ENCODE measurements at places on chromosomes 7 and 10.

DNA sequence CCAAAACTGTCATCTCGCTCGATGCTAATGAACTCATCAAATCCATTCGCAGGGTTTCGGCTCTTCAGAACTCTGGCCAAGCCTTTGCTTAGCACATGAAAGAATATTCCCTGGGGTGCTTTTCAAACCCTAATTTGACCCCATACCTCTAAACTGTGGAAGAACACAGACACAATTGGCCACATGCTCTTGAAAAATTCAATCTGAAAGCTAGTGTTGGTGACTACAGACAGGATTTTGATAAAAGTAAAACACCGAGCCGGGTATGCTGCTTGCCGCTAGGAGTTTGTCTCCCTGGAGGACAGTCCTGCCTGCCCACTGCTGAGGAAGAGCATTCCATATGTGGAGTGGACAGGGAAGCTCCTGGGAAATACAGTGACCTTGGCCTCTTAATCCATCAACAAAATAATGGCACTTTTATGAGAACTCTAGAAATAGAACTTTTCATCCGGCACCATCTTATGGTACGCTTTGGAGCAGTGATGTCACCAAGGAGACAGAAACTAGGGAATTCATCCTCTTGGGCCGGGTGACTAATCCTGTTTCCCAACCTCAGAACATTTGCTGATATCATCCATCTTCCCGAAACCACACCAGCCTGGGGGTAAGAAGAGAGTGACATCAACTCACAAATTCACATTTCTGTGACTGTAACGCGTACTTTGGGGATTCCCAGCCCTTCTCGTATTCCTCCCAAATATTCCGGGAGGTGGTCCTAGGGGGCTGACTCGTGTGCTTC, 34.2 kb downstream of the MTURN start:
- no peak overlapping the region for H3K27ac ChIP-seq
- no peak overlapping the region for H3K4me3 ChIP-seq
- no peaks in the 10 kb centered on the region for H3K36me3 ChIP-seq
- no peak for DNase-seq
- H3K27me3 ChIP-seq = no peaks in the 10 kb centered on the region

GRCh38 chr7:100602889-100603725, 944 bp downstream of the PCOLCE start:
- H3K27ac ChIP-seq = peak overlapping the region; percentile 92
- no peaks in the 10 kb centered on the region for H3K27me3 ChIP-seq
- H3K4me3 ChIP-seq = peak overlapping the region; percentile 96
- H3K36me3 ChIP-seq = no peaks in the 10 kb centered on the region
- H3K4me1 ChIP-seq = peaks cover 31% of the 10 kb centered on the region

DNA sequence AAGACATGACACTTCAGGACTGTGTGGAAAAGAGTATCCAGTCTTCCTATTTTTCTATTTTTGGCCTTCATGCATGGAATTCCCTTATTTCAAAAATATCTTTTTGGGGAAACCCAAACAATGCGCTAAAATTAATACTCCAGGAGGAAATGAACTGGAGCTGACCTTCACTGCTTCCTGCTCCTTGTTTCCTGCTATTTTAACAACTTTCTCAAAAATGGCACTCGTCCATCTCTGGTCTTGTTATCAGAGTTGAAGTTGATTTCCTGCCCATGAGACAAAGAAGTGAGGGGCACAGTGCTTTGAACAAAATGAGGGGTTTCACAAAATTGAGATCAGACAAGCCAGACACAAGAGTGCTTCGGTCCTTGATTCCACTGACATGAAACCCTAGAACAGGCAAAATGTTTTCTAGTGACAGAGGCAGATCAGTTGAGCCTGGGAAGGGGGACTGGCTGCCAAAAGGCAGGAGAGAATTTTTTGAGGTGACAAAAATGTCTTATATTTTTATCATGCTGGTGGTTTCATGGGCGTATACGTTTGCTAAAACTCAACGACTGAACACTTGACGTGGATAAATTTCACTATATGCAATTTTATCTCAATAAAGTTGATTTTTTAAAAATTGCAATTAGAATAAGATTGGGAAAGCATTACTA, 193.2 kb downstream of the CREB5 start:
- no peaks in the 10 kb centered on the region for H3K4me1 ChIP-seq
- H3K27me3 ChIP-seq = no peaks in the 10 kb centered on the region
- no peak for DNase-seq
- no peak overlapping the region for H3K4me3 ChIP-seq

DNA sequence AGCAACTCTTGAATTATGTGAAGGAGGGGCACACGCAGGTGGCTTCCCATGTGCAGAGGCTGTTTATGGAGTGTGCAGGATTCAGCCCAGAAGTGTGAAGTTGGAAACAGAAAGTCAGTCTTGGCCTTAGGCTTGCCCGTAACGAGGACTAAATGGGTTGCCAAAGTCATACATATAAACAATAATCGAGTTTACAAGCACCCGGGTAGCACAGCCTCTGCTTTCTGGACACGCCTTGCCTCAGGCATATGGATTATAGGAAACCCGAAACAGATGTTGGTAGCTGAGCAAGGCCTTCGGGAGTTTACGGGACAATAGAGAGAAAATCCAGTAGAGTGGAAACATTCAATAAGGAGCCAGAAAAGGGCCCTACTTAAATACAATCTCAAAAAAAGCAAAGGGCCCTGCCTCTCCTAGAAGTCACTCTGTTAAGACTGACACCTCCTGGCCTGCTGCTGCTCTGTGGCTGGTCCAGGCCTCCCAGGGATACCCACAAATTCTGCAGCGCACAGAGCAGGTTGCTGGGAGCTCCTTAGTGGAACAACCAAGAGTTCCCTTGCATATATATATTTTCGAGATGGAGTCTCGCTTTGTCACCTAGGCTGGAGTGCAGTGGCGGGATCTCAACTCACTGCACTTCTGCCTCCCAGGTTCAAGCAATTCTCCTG, 48.5 kb downstream of the SMKR1 start:
- H3K27me3 ChIP-seq = no peaks in the 10 kb centered on the region
- H3K4me1 ChIP-seq = no peaks in the 10 kb centered on the region
- DNase-seq = no peak
- H3K36me3 ChIP-seq = no peaks in the 10 kb centered on the region
- no peak overlapping the region for H3K4me3 ChIP-seq
- H3K27ac ChIP-seq = no peak overlapping the region

DNA sequence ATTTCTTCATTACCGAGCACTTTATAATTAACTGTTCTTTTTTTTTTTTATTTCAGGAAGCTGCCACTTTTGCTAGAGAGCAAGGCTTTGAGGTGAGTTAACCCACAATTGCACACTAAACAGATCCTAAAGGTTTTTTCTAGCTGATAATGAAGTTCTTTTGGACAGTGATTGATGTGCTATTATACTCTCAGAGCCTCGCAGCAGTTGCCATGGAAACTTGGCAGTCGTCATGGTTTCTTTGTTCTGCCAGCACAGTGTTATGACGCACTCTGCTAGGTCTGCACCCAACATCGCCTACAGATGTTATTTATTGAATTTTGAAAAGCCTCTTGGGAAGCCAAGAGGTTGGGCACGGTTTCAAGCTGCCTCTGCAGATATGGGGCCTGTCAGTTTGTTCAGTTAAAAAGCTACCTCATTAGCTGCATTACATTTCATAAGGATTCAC, 237.2 kb upstream of the KAT6B start:
- H3K4me3 ChIP-seq = no peak overlapping the region
- H3K36me3 ChIP-seq = no peaks in the 10 kb centered on the region
- peak overlapping the region; percentile 34 for H3K27ac ChIP-seq
- peak; percentile 76 for DNase-seq
- H3K27me3 ChIP-seq = no peaks in the 10 kb centered on the region

GRCh38 chr7:20113427-20114027, 103.7 kb downstream of the MACC1 start:
- H3K36me3 ChIP-seq = no peaks in the 10 kb centered on the region
- H3K4me3 ChIP-seq = no peak overlapping the region
- H3K27ac ChIP-seq = no peak overlapping the region
- DNase-seq = no peak

DNA sequence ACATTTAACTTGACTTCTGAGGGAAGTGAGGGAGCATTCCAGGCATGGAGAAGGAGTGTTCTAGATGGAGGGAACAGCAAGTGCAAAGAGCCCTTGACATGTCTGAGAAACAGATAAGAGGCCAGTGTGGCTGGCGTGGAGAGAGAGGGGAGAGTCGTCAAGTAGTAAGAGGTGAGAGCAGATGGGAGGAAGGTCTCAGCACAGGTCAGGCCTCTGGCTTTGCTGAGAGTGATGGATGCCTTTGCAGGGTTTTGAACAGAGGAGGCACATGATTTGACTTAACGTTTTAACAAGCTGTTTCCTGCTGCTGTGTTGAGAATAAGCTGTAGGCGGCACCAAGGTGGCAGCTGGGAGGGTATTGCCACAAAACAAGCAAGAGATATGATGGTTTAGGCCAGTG, 97.2 kb downstream of the KAT6B start:
- DNase-seq = no peak
- no peaks in the 10 kb centered on the region for H3K27me3 ChIP-seq
- peak overlapping the region; percentile 75 for H3K27ac ChIP-seq

GRCh38 chr7:113109718-113110117, 8.6 kb downstream of the SMIM30 start:
- no peaks in the 10 kb centered on the region for H3K4me1 ChIP-seq
- H3K27ac ChIP-seq = no peak overlapping the region
- no peaks in the 10 kb centered on the region for H3K27me3 ChIP-seq
- H3K36me3 ChIP-seq = no peaks in the 10 kb centered on the region
- H3K4me3 ChIP-seq = no peak overlapping the region

- H3K27ac ChIP-seq = peak overlapping the region; percentile 47
- H3K4me3 ChIP-seq = no peak overlapping the region
- no peaks in the 10 kb centered on the region for H3K27me3 ChIP-seq
- no peak for DNase-seq
- H3K36me3 ChIP-seq = no peaks in the 10 kb centered on the region
Measured at GRCh38 chr10:77299320-77299719, 338.3 kb downstream of the KCNMA1 start.

GRCh38 chr10:88583584-88583957, 453 bp upstream of the RNLS start:
- peaks cover 6% of the 10 kb centered on the region for H3K4me1 ChIP-seq
- no peaks in the 10 kb centered on the region for H3K27me3 ChIP-seq
- H3K36me3 ChIP-seq = no peaks in the 10 kb centered on the region
- H3K27ac ChIP-seq = peak overlapping the region; percentile 97
- peak overlapping the region; percentile 84 for H3K4me3 ChIP-seq
- no peak for DNase-seq

DNA sequence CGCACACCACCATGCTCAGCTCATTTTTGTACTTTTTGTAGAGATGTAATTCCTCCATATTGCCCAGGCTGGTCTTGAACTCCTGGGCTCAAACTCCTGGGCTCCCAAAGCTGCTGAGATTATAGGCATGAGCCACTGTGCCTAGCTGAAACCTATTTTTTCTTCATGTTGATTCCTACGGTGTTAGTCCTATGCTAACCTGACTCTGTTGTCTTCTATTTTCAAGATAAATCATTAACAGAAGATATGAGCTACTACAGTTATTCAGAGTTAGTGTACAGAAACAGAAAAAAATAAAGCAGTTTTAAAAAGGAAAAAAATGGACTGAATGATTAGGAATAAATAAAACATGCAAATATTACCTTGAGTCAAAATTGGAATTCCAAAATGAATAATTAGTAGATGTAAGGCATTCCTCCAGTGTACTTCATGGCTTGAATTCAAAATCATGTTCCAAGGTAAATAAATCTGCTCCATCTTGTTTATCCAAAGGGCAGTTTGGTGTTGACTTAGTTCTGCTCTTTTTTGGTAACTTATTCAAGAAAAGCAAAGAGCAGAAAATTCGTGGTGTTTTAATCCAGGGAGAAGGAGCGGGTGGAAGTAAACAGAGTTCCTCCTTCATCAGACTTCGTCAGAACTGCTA, 185.8 kb downstream of the CACNB2 start:
- DNase-seq = no peak
- H3K27me3 ChIP-seq = no peaks in the 10 kb centered on the region
- peak overlapping the region; percentile 19 for H3K4me3 ChIP-seq
- H3K36me3 ChIP-seq = no peaks in the 10 kb centered on the region

DNA sequence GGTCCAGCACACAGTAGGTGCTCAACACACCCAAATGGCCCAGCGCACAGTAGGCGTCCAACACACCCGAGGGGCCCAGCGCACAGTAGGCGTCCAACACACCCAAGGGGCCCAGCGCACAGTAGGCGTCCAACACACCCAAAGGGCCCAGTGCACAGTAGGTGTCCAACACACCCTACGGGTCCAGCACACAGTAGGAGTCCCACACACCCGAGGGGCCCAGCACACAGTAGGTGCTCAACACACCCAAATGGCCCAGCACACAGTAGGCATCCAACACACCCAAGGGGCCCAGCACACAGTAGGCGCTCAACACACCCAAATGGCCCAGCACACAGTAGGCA, 80.8 kb downstream of the FOXL3 start:
- H3K27ac ChIP-seq = no peak overlapping the region
- no peaks in the 10 kb centered on the region for H3K4me1 ChIP-seq
- no peaks in the 10 kb centered on the region for H3K36me3 ChIP-seq
- no peaks in the 10 kb centered on the region for H3K27me3 ChIP-seq

GRCh38 chr7:46290374-46291049, 369.4 kb upstream of the IGFBP3 start:
- no peaks in the 10 kb centered on the region for H3K27me3 ChIP-seq
- H3K36me3 ChIP-seq = no peaks in the 10 kb centered on the region
- peak overlapping the region; percentile 78 for H3K27ac ChIP-seq
- DNase-seq = no peak

DNA sequence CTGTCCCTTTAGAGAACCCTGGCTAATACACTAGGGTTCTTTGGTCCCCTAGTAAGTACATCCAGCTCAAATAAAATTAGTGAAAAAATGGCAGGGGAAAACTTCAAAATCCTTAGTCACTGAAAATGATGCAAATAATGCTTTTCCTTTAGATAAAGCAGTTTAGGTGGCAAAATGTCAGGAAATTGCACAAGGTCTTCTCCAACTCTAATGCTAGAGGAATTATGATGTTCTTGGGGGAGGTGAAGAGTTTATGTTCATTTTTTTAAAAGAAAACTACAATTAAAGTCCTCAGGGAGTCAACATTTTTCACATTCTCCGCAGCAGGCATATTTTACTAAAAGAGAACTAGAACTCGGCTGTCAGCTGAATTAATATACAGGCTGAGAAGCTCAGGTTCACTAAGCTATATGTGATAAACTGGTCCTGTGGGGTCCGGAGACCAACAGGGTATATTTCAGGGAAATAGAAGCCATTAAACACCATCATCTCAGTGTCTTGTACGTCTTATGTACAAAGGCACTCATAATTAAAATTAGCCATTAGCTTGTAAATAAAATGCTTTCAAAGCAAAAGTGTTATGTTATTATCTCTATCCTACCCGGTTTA, 1164.7 kb upstream of the AUTS2 start:
- H3K27ac ChIP-seq = no peak overlapping the region
- H3K4me1 ChIP-seq = peaks cover 21% of the 10 kb centered on the region
- H3K4me3 ChIP-seq = no peak overlapping the region

GRCh38 chr7:504221-505111, 15.2 kb downstream of the PDGFA start:
- DNase-seq = no peak
- peaks cover 52% of the 10 kb centered on the region for H3K36me3 ChIP-seq
- peak overlapping the region; percentile 20 for H3K4me3 ChIP-seq
- peak overlapping the region; percentile 46 for H3K27ac ChIP-seq

DNA sequence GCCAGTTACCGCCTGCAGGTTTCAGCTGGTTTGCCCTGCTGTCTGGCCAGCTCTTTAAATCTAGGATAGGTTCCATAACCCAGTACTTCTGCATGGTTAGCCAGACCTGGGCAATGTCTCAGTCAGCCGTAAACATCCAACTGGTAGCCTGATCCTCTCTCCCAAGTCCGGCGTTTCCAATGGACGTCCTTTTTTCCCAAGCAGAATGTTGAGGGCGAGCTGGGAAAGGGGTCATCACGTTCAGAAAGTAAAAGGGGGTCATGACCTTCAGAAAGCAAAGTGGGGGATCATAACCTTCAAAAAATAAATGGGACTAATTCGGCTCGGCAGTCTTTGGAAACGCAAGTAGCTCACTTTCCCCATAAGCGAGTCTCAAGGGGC, 430 bp downstream of the PON3 start:
- peak overlapping the region; percentile 69 for H3K4me3 ChIP-seq
- no peak for DNase-seq
- no peaks in the 10 kb centered on the region for H3K36me3 ChIP-seq
- no peak overlapping the region for H3K27ac ChIP-seq

Measured in thoracic aorta (tissue), 2 donors.